ENCODE measurements at places on chromosomes 7 and 10. TPM values are rescaled to one million over a fixed set of nuclear protein-coding genes. Genes with fewer than 3 reads are reported as not detected.

DNA sequence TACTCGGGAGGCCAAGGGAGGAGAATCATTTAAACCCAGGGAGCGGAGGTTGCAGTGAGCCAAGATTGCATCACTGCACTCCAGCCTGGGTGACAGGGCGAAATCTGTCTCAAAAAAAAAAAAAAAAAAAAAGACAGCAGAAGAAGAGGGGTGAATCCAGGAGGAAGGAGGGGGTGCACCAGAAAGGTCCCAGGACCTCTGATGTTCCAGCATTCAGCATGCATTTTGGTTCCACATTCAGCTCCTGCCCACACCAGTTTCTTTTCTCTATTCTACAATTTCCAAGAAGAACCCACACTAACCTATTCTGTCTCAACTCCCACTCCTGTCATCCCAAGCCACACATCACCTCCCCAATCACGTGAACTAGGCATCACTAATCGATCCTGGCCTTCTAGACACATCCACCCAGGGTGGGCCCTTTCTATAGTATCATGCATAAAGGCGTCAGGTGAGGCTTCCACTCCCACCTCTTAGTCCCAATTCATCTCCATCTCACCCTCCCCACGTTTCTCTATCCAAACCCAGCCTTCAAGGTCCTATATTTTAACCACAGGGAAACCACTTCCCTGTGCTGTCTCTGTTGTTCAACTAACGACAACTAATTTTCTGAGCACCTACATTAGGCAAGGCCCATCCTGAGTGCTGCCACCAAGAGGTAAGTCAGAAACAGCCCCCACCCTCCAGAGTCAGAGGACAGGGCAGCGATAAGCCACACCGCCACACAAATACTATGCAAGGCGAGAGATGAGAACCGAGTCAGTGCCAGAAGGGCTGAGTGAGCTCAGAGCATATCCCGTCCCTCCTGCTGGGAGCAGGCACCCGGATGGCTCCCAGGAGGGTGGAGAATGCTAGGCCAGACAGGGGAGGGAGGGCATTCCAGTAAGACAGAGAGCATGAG is 2.2 kb downstream of the ANXA11 start:
- peak; percentile 91 for DNase-seq

- no peak for DNase-seq
Observed at GRCh38 chr10:45235798-45236220, 79.6 kb downstream of the OR13A1 start.

GRCh38 chr7:107302250-107302847 is 133.5 kb downstream of the HBP1 start:
- no peak for DNase-seq

The PNLIPRP3 gene
- total RNA-seq: not detected

DNA sequence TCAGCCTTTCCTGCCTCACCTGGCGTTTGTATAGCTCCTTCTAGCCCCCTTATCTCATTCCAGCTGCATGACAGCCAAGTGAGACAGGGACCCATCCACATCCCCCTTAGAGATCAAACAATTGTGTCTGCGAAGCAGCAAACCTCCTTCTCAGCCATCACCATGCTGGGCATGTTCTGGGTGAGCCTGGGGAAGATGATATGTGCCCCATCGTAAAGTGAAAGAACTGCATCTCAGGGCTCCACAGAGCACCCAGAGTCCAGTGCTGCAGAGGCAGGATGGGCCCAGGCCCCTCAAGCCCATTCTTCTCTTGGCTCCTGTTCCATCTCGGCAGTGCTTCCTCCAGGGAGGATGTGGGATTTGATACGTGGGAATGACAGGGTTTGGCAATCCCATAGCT is 43.2 kb downstream of the FIGNL1 start:
- no peak for DNase-seq

DNA sequence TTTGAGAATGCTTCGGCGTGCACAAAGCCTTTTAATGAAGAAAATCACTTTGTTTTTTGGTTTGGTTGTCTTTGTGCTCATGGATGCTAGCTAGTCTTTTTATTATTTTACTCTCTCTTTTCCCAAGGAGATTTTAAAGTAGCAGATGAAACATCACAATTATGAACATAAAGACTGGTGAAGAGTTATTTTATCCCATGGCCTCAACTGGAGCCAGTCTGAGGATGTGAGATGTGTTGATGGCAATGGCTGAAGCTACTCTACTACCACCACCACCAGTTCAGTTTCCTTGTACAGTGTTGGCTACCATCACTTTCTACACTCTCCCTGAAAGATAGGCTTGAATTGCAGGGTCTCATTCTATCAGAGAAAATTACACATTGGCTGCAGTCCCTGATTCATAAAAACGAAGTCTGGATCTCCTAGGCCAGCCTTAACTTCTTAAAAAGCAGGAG is 494 bp upstream of the HERC4 start:
- no peak for DNase-seq

The FAM25G gene
- not detected for total RNA-seq

DNA sequence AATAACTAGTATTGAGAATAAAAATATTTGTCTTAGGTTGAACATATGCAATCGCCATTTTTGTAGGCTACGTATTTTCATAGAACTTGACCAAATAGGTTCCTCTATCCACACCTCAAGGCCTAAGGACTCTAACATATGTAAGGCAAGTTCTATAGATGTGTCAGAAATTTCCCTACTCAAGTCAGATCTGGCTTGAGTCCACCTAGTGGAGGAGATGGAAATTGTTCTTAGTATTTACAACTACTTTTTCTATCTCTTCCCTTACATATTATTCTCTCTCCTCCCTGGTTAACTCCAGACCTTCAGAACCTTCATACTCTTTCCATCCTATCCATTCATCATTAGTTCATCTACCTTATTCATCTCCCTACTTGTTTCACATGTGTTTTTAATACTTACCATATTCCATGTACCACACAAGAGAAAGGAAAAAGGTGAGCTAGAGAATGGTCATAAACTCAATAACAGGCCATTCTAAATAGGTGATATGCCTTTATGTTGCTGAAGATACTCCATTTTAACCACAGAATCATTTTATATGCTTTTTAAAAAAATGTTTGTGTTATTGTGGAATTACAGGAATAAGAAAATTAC is 174.5 kb upstream of the HDAC9 start:
- no peak for DNase-seq

DNA sequence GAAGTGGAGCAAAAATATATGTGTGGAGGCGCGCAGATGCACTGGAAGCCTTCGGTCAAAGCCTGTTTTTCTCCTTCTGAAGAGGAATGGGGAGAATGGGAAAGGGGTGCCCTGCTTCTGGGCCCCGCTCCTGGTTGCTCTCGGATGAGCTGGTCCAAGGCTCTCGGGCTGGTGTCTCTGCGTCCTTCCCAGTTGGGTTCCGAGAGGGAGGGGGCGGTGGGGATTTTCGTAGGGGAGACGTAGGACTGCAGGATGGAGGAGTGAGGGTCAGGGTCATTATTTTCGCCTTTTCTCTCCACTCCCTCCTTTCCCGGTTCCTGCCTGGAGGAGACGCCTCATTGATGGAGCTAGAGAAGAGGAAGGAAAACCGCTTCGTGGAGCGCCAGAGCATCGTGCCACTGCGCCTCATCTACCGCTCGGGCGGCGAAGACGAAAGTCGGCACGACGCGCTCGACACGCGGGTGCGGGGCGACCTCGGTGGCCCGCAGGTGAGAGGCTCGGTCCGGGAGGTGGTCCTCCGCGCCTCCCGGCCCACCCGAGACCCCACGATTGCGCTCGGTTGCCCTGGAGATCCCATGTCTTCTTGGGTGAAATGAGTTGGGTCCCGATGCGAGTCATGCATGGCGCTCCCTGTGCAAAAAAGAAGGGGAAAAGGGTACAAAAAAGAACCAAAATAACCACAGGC is 790 bp downstream of the ADAM22 start:
- DNase-seq: peak; percentile 38

The ALOX5 gene
- total RNA-seq: 11.5 TPM

The NODAL gene
- not detected for total RNA-seq

- DNase-seq: no peak
Observed at GRCh38 chr10:91521439-91521838, 111.3 kb downstream of the HECTD2 start.

DNA sequence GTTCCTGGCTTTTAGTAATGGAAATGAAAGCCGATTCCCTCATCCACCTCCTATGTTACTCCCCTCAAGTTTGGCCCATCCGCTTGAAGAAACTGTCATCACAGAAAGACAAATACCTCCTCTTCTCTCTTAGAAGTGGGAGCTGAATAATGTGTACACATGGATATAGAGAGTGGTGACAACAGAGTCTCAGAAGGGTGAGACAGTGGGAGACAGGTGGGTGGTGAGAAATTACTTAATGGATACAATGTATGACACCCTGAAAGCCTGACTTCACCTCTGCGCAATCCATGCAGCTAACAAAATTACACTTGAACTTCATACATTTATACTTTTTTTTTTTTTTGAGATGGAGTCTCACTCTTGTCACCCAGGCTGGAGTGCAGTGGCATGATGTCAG is 217.5 kb downstream of the SKIDA1 start:
- no peak for DNase-seq

GRCh38 chr7:108805808-108806397 is 236.2 kb downstream of the DNAJB9 start:
- no peak for DNase-seq

DNA sequence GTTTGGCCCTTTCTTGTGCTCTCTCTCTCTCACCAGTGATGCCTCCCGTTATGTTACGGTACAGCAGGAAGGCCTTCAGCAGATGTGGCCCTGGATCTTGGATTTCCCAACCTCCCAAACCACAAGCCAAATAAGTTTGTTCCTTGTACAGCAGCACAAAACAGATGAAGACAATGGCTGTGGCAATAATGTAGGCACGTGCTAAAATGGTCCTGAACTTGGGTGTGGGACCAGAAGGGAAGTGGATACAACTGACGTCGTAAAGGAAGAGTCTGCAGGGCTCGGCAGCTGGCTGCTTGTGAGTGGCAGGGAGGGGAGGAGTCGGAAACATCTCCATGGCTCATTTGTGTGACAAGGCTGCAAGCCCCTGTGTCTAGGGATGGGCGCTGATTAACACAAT is 26.8 kb downstream of the PROSER2 start:
- DNase-seq: no peak

GRCh38 chr7:72706521-72706920 is 121.5 kb downstream of the TYW1B start:
- DNase-seq: no peak

The CTNNA3 gene
- total RNA-seq: 72.2 TPM

GRCh38 chr7:18353339-18353738 is 142.2 kb upstream of the HDAC9 start:
- no peak for DNase-seq

- peak; percentile 86 for DNase-seq
Observed at GRCh38 chr7:150340024-150340749, 1.2 kb downstream of the RARRES2 start.

DNA sequence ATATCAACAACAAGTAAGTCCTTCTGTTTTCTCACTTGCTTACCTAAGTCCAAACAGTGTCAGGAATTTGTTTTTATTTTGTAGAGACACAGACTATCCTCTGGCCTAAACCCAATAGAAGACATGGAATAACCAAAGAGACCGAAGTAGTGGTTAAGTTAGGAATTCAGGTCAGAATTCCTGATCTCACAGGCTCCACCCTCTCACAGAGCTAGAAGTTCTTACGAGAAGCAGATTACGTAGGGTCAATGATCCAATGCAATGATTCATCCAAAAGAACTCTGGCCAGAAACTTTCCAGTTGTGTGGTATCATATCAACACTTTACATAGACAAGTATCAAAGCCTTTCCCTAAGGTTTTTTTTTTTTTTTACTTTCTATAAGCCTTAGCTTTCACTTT is 73.8 kb downstream of the IQUB start:
- DNase-seq: no peak

- no peak for DNase-seq
Observed at GRCh38 chr7:80719261-80719660, 80.8 kb downstream of the CD36 start.

DNA sequence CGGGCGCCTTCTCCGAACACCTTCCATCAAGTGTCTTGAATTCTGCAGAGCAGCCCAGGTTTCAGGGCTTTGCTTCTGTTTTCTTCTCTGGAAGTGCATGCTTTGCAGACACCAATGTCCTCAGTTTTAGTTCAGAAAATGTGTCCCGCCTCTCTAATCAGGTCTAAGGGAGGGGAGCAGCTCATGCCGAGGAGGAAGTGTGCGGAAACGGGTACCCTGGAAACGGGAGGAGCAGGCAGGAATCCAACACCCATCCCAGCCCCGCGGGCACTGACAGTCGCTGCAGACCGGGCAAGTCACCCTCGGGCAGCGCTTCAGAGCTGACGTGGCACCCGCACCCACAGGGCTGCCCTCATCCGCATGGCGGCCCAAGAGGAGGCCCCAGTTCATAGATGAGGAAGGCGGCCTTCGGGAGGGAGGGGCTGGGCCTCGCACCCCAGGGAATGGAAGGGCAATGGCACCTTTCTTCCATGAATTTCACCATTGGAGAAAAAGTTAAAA is 338.7 kb downstream of the DNAJB6 start:
- DNase-seq: peak; percentile 33

The CAV2 gene
- 179 TPM for total RNA-seq

GRCh38 chr10:101894742-101895141 is 51.1 kb upstream of the KCNIP2 start:
- DNase-seq: no peak

GRCh38 chr7:28052933-28053332 is 127.7 kb downstream of the JAZF1 start:
- no peak for DNase-seq

- no peak for DNase-seq
Observed at GRCh38 chr7:46854958-46855473, 726.9 kb downstream of the TNS3 start.

- peak; percentile 43 for DNase-seq
Observed at GRCh38 chr7:121329191-121330052, 622 bp downstream of the WNT16 start.

The OR6V1 gene
- total RNA-seq: not detected

- no peak for DNase-seq
Observed at GRCh38 chr10:5611899-5612680, 54.3 kb downstream of the ASB13 start.

DNA sequence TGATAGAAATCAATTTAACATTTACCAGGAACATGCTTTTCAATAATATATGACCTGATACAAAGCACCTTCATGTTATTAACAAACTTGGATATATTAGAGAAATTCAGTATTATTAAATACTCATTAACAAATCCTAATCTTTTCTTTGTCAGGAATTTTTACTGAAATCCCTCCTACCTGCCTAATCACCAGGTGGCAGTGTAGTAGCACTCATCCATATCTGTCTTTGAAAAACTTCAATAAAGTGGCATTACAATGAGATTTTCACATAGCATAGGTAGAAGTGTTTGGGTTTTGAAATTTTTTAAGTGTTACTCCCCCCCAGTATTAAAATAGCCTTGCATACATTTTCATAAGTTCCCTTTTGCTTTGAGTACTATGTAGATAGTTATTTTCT is 1246.6 kb upstream of the LRRN3 start:
- DNase-seq: no peak

GRCh38 chr7:29420011-29420410 is 143.6 kb upstream of the PRR15 start:
- no peak for DNase-seq

- DNase-seq: no peak
Observed at GRCh38 chr10:75733135-75733890, 301.9 kb downstream of the LRMDA start.

- peak; percentile 14 for DNase-seq
Observed at GRCh38 chr10:46515793-46516192, 40.7 kb downstream of the GPRIN2 start.

- no peak for DNase-seq
Observed at GRCh38 chr7:33261585-33261984, 132.2 kb downstream of the BBS9 start.

- DNase-seq: no peak
Observed at GRCh38 chr10:44980309-44981171, 1.9 kb upstream of the DEPP1 start.
